ENCODE measurements at places on chromosomes 6 and 20.

- DNase-seq: no peak
Measured at GRCh38 chr6:164068527-164068926, 654.0 kb downstream of the QKI start.

GRCh38 chr6:33073431-33073871 lies at the start of gene HLA-DPA1:
Gene HLA-DPA1, minus strand, starts transcription at chr6:33073649.
- DNase-seq: peak; percentile 15

GRCh38 chr20:61042506-61043385 lies 209.3 kb upstream of the CDH4 start:
- DNase-seq: no peak

DNA sequence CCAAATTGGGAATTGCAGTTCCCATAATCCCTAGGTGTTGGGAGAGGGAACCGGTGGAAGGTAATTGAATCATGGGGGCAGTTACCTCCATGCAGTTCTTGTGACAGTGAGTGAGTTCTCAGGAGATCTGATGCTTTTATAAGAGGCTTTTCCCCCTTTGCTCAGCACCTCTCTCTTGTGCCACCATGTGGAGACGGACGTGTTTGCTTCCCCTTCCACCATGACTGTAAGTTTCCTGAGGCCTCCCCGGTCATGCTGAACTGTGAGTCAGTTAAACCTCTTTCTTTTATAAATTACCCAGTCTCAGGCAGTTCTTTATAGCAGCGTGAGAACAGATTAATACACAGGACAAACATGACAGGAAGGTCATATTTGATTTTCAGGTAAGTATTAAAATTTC lies 25.3 kb upstream of the HECA start:
- no peak for DNase-seq

GRCh38 chr6:138231381-138231886 lies 13.1 kb upstream of the PBOV1 start:
- no peak for DNase-seq

DNA sequence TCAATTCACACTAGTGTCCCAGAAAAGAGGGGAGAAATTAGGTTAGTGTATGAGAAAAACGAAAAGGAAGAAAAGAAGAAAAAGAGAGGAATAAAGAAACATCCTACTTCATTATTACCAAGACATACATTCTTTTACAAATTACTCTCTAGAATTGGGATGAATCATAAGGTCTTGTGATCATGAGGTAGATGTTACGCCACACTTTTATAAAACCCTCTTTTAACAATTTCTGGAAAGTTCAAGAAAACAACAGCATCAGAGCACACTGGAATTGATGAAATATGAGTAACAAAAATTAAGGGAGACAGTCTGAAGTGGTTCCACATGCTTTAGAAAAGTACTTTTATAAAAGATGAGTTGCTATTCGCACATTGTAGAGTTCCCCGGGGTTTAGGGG lies 32.6 kb upstream of the NRSN1 start:
- DNase-seq: no peak

GRCh38 chr6:18087396-18088165 lies 34.9 kb downstream of the NHLRC1 start:
- DNase-seq: no peak

DNA sequence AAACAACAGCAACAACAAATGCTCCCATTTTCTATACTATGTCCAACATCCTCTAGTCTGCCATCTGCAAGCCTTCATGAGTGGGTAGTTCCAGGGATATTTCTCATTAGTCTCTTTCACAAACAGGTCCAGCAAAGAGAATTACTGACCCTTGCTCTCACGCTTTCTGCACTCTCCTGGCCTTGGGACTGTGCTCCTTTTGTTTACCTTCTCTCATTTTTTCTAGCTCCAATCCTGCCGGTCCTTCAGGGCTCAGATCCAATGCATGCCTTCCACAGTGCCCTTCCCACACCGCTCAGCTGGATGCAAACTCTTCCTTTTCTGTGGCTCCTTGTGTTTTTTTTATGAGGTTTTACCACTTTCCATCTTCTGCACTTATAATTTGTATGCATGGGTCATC lies 47.2 kb downstream of the ADTRP start:
- DNase-seq: no peak

DNA sequence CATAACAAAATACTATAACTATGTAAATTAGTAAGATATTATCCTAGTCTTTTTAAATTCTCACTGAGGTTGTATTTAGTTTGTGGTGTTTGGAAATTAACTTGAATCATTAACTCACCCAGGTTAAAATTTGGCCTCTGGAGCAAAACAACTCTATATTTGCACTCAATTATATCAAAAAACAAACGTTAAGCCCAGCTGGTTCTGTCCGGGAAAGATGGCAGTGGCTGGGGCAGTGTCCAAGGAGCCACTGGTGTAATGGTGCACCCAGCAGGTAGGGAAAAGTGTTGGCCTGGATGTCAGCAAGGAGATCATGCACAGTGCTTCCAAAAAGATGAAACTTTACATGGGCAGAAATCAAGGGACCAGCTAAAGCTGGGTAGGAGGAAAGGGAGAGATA lies 285.3 kb upstream of the CITED2 start:
- DNase-seq: no peak

DNA sequence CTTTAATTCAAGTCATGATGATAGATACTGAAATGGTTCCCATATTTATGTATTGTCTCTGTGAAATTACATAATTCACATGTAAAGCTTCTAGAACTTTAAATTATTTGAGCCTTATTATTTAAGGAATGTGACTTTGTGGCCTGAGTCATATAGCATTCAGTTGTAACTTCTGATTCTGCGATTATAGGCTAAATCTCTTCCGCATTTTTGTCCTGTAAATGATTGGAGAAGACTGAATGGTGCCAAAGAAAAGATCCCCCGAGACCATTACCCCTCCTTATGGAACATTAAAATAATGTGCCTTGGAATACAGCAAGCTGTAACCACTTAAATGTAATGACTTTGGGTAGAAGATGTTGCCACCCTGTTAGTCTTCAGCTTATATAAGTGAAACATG lies 63.3 kb upstream of the MAP7 start:
- DNase-seq: no peak

- no peak for DNase-seq
Measured at GRCh38 chr6:22095836-22096235, 201.0 kb downstream of the PRL start.

GRCh38 chr20:52924411-52925271 lies 47.5 kb upstream of the TSHZ2 start:
- no peak for DNase-seq

DNA sequence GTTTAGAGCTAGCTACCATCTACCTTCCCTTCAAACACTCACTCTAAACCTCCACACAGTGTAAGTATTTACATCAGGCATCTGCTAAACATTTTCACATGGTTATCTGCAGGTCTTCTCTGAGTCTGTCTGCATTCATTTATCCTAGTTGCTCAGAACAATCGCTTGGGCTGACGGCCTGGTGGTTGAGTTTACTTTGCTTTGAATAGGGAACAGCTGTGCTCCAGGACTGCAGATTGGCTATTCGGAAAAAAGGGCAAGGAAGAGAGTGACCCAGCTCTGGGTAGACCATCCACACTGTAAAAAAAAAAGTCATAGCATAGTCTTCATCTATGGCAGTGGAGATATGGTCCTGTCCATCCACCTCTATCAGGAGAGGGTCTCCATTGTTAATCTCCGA lies 115.3 kb upstream of the ESR1 start:
- no peak for DNase-seq

DNA sequence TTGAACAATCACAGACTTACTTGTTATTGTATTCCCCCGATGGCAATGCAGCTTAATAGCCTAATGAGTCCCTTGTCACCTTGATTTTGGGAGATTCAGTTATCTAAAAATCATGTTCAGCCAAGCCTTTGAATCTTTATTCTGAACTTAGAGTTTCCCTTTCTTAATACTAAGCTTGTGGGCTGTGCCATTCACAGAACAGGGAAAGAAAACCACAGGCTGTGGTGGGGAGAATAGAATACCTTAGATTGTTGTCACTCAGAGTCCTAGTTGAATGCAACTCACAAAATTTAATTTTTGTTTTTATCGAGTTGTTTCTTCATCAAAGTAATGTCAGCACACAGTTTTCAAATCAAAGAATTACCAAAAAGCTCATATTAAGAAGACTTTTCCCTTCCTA lies 37.4 kb downstream of the RFPL4B start:
- no peak for DNase-seq

GRCh38 chr6:40923326-40923725 lies 115.7 kb downstream of the UNC5CL start:
- DNase-seq: no peak

GRCh38 chr6:34131326-34132290 lies 14.3 kb downstream of the GRM4 start:
- DNase-seq: no peak

- DNase-seq: no peak
Measured at GRCh38 chr20:58709703-58710039, 17.1 kb downstream of the NPEPL1 start.

- DNase-seq: no peak
Measured at GRCh38 chr20:46134716-46135115, 16.6 kb downstream of the CD40 start.

GRCh38 chr6:112281821-112282615 lies 27.7 kb upstream of the LAMA4 start:
- DNase-seq: no peak

DNA sequence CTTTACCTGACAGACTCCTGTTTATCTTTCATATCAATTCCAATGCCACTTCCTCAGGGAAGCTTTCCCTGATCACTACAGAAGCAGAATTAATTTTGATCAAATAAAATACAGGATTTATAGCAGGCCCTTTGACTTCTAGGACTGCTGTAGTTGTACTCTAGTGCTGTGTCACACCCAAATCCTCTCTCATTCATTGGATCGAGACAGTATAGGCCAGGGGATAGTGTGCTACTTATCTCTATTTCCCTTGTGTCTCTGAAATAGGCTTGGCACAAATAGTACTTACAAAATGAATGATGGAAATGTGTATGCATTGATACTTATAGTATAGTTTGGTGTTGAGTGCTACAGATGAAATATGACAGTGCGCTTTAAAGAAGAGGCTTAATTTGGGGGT lies 19.8 kb downstream of the RALY start:
- DNase-seq: no peak

- DNase-seq: no peak
Measured at GRCh38 chr6:139131736-139132280, 3.1 kb upstream of the HECA start.

GRCh38 chr6:138464085-138464484 lies 35.2 kb downstream of the NHSL1 start:
- no peak for DNase-seq

- DNase-seq: peak; percentile 47
Measured at GRCh38 chr20:2005831-2006426, 12.1 kb upstream of the PDYN start.

GRCh38 chr6:127328043-127328609 lies 15.3 kb downstream of the ECHDC1 start:
- no peak for DNase-seq

DNA sequence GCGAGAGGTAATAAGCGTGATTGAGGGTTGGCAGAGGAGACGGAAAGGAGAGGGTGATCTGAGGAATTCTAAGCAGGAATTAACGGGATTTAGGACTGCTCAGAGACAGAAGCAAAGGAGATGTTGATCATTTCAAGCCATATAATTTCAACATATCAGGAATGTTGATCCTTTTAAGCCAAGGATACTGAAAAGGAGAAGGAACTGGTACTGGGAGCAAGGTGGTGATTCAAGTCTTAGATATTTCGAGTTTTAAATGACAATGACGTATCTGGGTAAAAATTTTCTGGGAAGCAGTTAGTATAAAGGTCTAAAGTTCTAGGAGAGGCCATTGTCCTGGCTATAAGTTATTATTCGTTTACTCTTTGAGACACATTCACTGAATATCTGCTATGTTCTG lies 91.3 kb upstream of the OGFRL1 start:
- no peak for DNase-seq

GRCh38 chr6:145632971-145633370 lies 102.3 kb downstream of the EPM2A start:
- DNase-seq: no peak

- DNase-seq: no peak
Measured at GRCh38 chr6:105896052-105896820, 189.9 kb upstream of the PRDM1 start.
